ENCODE measurements at places on chromosomes 1 and 21.

DNA sequence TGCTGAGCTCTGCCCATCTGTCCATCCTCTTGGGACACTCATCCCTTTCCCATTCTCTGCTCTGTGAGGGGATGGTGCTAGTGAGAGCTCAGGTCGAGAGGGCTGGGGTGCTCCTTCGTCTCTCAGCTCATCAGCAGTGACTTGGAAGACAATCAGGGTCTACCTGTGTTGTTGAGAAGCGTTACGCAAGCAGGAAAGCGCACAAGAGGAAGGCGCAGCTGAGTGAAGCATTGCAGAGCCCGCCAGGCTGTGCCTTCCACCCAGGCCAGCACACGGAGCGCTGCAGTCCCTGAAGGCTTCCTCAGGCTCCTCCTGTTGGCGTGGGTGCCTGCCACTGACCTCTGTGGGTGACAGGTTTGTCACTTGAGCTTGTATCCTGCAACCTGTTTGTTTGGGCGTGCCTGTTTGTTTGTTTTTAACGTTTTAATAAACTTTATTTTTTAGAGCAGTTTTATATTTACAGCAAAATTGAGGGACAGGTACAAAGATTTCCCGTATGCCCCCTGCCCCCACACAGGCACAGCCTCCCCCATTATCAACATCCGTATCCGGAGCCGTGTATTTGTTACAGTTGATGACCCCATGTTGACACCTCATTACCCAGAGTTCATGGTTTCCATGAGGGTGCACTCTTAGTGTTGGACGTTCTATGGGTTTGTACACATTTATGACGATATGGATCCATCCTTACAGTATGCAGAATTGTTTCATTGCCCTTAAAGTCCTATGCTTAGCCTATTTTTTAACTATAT is 36.7 kb downstream of the ADARB1 start:
- DNase-seq = peak; percentile 47

- peak; percentile 70 for DNase-seq
Observed at GRCh38 chr21:33198346-33199099, 31.2 kb upstream of the IFNAR2 start.

DNA sequence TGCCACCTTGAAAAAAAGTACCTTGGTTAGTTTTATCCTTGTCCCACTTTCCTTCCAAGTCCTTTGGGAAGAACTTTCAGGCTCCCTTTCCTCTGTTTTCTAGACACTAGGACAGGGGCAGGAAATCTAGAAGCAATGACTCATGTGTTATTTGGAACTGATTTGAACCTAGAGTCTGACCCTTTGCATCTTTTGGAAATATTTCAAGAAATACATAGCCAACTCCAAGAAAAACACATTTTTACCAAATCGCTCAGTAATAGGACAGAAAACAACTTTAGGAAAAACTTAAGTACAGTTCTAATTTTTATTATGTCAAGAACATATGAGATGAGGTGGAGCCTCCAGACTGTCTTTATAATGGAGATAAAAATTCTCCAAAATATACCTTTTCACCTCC is 292.4 kb downstream of the PTBP2 start:
- DNase-seq = no peak

- no peak for DNase-seq
Observed at GRCh38 chr21:21200103-21200938, 202.1 kb downstream of the NCAM2 start.

- DNase-seq = no peak
Observed at GRCh38 chr1:156600733-156601121, 552 bp downstream of the GPATCH4 start.

GRCh38 chr1:185042737-185043136 is 2.6 kb upstream of the RNF2 start:
- DNase-seq = no peak

- DNase-seq = no peak
Observed at GRCh38 chr1:214983126-214983869, 99.2 kb upstream of the KCNK2 start.

- DNase-seq = peak; percentile 56
Observed at GRCh38 chr1:186643614-186644013, 36.6 kb downstream of the PTGS2 start.

DNA sequence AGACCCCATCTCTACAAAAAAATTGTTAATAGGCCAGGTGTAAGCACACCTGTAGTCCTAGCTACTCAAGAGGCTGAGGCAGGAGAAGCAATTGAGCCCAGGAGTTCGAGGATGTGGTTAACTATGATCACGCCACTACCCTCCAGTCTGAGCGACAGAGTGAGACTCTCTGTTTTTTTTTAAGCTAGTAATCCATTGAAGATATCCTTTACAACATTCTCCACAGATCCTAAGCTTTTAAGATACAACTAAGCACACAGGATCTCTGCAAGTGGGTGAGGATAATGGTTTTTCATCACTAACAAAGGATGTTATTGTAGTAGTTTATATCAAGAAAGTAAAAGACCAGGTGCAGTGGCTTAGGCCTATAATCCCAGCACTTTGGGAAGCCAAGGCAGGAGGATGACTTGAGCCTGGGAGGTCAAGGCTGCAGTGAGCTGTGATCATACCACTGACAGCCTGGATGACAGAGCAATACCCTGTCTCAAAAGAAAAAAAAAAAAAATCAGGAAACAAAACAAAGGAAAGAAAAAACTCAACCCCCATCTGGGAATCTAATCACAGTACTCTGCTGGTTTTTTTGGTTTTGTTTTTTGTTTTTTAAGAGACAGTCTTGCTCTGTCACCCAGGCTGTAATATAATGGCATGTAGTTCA is 166.1 kb downstream of the RERE start:
- DNase-seq = no peak

DNA sequence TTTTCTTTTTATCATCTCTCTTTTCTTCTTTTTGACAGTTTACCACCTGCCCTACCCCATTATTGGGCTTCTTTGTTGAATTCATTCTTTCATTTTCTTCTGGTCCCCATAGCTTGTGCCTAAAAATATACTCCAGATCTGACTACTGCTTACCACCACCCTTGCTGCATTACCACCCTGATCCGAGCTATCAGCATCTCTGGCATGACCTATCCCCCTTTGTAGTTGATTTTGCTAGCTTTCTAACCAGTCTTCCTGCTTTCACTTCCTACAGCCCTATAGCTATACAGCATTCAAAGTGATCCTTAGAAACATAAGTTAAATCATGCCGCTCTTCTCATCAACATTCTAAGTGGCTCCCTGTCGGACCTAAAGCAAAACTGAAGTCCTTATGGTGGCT is 59.4 kb upstream of the MPC2 start:
- DNase-seq = no peak

DNA sequence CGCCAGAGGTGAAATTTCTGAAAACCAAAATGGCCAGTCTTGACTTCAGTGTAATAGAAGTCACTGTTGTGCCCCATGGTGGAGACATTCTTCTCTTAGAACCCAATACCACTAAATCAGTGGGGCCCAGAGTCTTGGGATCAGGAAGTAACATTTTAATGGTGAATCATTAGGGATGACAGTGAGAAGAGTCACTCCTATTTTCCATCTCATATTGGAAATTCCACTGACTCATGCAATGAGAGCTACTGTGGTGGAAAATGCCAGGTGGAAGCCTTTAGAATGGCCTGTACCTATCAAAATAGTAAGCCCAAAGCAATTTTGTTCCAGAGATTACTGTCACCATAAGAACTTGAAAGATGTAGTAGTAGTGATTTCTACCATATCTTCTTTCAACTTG is 20.6 kb upstream of the PPM1J start:
- DNase-seq = no peak

DNA sequence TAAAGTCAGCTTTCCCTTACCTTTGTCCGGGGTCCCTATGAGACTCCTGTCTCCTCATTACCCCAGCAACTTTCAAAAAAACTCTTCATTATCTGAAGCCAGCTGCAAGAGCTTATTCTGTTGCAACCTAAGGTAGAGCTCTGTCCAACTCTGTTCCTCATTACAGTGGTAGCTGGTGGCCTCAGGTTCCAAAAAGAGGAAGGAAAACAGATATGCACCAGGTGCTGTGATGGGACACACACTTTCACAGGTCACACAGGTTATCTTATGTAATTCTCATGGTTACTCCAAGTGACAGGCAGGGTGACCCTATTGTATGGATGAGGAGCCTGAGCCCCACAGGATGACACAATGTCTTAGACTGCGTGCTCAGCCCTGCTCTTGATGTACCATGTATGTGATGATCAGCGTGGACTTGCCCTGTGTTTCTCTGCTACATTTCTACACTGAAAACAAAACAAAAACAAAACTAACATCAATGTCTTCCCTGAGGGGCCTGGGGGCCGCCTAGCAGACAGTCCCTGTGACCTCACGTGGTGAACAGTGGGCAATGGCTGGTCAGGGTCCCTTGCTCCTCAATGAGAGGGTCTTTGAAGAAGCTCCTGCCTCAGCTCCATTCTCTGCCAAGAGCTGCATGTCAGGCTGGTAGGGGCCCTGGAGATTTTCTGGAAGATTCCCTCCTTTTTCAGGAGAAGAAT is 9.7 kb upstream of the TENT5C start:
- no peak for DNase-seq

GRCh38 chr21:32183396-32183795 is 95.5 kb downstream of the MIS18A start:
- no peak for DNase-seq

GRCh38 chr1:161710560-161710959 is 3.5 kb downstream of the FCRLA start:
- no peak for DNase-seq

GRCh38 chr1:169325117-169325516 is 42.5 kb downstream of the NME7 start:
- no peak for DNase-seq

DNA sequence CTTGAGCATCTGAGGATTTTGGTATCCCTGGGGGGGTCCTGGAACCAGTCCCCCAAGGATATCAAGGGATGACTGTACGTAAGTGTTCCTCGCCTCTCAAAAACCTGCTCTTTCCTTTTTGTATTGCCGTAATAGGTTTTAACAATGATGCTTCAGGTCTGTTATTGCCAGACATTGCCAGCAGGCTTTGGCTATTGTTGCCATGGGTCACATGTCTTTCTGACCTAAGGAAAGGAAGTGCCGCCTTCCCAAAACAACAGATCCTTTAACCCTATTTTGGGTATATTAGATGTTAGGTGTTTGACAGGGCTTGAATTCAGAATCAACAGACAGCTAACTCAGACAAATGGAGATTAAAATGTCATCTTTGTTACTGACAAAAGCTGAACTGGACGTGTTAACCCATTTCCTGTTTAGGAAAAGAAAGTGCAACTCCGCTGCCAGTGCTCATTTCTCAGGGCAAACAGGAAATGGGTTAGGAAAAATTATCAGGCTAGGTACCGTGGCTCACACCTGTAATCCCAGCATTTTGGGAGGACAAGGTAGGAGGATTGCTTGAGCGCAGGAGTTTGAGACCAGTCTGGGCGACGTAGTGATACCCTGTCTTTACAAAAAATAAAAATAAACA is 12.4 kb upstream of the PRPF38B start:
- no peak for DNase-seq

DNA sequence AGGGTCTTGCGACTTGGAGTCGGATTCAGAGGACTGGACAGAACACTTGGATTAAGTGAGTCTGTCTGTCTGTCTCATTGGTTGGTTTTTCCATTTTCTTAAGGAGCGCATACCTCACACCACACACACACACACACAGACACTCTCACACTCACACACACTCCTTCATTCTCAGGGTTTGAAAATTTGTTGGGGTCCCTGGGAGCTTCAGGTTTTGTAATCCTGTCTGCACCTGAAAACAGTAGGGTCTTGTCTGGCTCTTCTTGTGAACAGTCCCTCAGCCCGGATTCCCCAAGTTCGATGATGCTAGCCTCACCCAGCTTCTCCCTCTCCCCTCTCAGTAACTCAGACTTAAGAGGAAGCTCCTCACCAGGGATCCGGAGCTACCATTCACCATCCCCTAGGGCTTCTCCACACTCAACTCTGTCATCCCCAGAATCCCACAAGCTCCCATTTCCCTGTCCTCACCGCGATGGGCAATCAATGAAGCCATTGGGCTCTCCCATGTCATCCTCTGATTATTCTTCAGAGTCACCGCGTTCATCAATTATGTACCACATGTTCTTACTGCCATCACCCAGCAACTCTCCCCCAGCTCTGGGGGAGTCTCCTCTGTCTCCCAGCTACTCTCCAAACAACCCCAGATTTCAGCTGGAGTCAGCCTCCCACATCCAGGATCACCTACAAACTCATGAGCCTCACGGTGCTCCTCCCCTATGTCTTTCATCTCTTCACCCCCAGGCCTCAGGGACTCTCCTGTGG is 1530.9 kb upstream of the TPTE start:
- DNase-seq = no peak

DNA sequence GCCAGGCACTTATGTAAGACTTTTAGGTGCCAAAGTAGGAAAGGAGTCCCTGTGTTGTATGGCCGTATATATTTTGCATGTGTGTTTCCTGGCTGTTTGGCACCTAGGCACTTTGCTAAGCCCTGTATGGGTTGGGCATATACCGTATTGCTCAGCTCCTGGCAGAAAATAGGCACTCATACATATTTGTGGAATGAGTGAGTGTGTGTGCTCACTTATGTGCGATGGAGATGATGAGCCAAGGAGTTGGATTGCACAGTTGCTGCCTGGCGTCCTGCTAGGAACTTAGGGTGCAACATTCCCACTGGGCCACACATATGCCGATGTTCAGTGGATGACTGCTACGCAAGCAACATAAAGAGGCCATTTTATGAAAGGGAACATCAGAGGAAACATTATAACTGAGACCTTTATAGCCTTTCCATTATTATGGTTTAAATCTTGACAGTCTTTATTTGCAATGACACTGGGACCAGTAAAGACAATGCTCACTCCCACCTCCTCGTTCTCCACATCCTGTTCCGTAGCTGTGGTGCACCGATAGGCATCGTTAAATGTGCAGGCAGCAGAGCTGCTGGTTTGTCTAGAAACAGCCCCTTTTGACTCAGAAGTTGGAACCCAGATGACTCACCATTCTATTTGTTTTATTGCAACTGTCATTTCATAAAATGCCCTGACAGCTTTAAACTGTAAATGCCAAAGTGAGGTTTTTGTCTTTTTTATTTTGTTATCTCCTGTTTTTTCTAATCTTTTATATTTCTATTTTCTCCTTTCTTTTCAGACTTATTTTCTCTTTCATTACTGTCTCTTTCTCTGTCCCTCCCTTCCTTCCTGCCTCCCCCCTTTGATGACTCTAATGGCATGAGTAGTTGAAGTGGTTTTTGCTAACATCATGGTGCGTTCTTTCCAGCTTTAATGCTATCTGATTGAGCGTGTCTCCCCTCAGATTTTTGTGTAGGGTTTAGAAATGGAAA is 36.1 kb downstream of the PEX14 start:
- peak; percentile 33 for DNase-seq

- DNase-seq = no peak
Observed at GRCh38 chr1:224533517-224533916, 82.6 kb upstream of the CNIH3 start.
